ENCODE measurements at places on chromosomes 13 and 19.
A peak's percentile ranks its signal among the peaks of the same experiment; 100 is the strongest.

GRCh38 chr13:97879646-97880310, 73.7 kb upstream of the IPO5 start:
- DNase-seq, result no peak

- no peak for DNase-seq
These were observed 4.1 kb upstream of the UBAC2 start for GRCh38 chr13:99196466-99197116.

GRCh38 chr19:33187183-33187540, 7.0 kb upstream of the LRP3 start:
- DNase-seq, result no peak

- DNase-seq, result no peak
These were observed 2.5 kb downstream of the HDGFL2 start for GRCh38 chr19:4474514-4475022.

DNA sequence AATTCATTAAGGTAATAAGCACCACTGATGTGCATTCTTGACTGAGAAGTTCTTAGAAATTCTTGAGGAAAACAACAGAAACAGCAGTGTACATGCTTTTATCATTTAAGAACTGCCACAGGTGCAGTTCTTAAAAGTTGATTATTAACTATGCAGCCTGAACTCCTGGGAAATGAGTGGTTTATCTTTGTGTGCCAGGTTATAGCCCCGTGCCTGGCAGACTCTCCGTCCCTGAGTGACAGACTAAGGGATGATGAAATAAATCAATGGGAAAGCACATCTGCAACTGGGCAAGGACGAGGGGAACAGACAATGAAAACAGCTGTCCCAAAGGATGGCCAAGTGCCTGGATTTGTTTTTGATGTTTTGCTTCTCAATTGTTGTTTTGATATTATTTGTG, 84.4 kb upstream of the SPATA13 start:
- DNase-seq, result no peak

- peak; percentile 32 for DNase-seq
These were observed 6.6 kb downstream of the EML2 start for GRCh38 chr19:45632468-45633196.

- peak; percentile 76 for DNase-seq
These were observed 38.9 kb upstream of the KATNAL1 start for GRCh38 chr13:30346153-30346788.

DNA sequence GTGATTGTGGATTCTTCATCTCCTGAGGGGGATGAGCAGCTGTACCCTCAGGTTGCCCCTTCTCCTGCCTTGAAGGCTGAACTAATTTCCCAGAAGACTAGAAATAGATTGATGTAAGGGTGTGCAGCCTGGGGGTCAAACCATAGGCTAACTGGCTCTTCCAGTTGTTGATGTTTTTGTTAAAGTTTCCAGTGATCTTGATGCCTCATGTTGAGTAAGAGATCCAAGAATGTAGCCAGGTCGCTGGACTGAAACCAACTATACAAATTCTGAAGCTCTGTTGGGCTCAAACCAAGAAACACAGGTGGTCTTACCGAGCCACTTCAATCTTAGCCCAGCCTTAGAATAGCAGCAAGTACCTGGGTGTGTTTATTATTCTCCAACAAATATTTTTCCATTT, 391.8 kb downstream of the KLF5 start:
- no peak for DNase-seq

- no peak for DNase-seq
These were observed 2.7 kb downstream of the ING1 start for GRCh38 chr13:110716247-110716515.

- no peak for DNase-seq
These were observed 197.1 kb upstream of the GPC6 start for GRCh38 chr13:93029536-93029935.

GRCh38 chr19:20278342-20278741, 111.3 kb downstream of the ZNF486 start:
- DNase-seq, result peak; percentile 52

- DNase-seq, result peak; percentile 27
These were observed 2.8 kb downstream of the MAST1 start for GRCh38 chr19:12841094-12841493.

DNA sequence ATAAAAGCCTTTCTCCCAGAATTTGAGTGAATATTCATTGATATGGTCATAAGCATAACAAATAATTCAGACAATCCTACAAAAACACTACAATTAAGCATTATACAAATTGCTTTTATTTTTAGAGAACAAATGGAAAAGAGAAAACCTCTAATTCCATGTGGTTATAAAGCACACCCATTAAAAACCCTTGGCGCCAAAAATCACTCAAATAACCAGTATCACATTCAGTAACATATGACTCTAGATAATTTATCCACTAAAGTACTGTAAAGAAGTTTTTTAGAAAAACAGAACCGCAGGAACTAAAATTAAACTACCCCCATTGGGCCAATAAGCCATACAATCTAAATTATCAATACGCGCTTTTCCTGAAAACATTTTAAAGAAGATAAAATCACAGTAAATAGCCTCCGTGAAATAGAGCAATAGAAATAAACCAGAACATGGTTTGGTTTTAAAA, 569 bp downstream of the LCP1 start:
- DNase-seq, result no peak

Measured in CD4-positive, alpha-beta T cell treated with Interleukin-4 for 1 hour (primary cell).